ENCODE measurements at places on chromosomes 12 and 14. TPM values are rescaled to one million over a fixed set of nuclear protein-coding genes. Genes with fewer than 3 reads are reported as not detected.

DNA sequence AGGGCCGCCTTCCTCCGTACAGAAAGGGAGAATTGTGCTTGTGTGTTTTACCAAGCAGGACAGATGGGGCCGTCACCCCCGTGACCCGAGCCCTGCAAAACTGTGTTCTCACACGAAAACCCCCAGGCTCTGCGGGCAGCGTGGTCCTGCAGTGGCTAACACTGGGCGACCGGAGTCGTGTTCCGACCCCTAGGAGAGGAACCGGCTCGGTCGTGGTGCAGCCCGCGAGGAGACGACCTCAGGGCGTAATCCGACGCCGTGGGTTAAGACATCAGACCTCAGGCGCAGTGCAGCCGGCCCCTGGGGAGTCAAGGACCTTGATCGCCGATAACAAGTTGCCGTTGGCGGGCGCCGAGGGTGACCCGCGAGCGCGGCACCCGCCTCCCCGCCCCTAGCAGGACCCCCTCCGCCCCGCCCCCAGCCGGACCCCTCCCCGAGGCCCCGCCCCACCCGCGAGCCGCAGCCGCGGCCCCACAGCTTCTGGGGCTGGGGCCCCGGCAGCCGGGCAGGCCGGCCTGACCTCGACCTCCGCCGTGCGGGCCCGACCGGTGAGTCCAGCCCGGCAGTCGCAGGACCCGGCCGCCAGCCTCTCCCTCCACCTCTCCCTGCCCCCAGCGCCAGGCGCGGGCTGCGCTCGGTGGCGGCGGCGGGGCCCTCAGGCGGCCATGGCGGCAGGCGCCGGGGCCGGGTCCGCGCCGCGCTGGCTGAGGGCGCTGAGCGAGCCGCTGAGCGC, at the start of gene CHPT1:
Gene CHPT1, plus strand, starts transcription at position 444 of the 733 bp plus-strand sequence. Its CDS starts 222 bp downstream, at position 666.
- DNase-seq, result peak; percentile 5

DNA sequence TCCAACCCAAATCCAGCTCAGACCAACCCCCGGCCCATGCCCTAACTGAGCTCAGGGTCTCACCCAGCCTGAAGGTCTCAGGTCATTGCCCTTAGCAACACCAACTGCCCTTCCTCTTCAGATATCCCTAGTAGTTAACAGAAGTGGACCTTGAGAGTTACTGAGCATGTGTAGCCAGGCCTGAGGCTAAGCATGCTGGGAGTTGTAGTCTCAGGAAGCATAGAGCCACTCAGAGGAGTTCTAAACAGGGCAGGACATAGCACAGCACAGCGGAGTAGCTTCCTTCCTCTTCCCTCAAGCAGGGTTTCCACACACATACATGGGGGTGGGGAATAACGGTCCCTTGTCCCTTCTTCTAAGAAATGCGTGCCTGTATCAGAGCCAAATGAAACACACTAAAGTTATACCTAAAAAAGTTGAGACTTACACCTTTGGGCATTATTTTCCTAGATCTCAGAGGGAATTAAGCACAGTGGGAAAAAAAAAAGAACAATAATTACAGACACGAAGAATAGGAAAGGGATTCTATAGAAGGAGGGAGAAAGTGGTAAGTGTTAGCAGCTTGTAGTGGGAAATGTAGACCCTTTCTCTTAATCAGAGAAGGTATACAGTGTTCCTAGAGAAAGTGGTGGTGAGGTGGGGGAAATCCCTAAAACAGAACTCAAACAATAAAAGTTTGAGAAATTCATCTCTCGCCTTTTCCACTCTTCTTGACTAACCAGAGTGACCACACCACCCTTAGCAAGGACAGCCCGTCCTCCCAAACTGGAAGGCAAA, 4.4 kb downstream of the KMT2D start:
- no peak for DNase-seq

Gene NEMP1
- 6.9 TPM for total RNA-seq

DNA sequence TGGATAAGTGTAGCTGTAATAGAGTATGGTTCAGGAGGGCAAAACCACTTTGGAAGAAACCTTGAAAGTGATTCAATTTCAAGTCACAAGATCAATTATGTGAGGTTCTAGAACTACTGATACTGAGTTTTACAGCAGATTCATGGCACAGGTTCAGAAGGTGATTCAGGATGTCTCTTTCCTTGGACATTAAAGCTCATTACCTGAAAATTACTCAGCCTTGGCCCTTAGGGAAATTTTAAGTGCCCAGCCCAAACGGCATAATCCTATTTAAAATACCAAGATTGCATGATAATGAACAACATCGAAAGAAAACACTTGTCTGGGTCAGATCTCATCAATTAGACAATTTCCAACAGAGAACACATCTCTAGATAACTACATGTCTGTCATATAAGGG, 70.2 kb upstream of the SLC38A2 start:
- no peak for DNase-seq

- DNase-seq, result no peak
Measured at GRCh38 chr12:54352891-54353874, 11.1 kb downstream of the GPR84 start.

DNA sequence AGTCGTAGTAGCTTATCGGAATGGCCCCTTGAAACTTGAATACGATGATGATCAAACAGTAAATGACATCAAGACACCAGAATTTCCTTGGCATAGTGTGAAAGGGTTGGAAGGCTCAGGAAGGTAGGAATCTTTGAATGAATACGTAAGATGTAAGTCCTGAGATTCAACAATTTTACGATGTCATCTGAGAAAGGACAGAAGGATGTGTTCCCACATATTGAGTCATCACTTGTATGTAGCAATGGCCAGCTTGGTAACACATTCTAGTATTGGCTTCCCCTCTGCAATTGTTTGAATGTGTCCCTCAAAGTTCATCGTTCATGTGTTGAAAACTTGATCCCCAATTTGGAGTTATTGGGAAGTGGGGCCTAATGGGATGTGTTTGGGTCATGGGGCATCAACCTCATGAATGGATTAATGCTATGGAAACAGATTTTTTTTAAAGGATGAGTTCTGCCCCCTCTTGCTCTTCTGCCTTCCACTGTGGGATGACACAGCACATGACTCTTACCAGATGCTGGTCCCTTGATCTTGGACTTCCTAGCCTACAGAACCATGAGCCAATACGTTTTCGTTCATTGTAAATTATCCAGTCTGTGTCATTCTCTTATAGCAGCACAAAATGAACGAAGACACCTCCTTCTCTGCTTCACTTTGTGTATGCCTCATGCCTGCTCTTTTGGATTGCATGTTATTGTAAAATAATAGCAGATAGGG, 284.6 kb downstream of the BCAT1 start:
- DNase-seq, result no peak

Gene LBHD2
- total RNA-seq, result not detected

DNA sequence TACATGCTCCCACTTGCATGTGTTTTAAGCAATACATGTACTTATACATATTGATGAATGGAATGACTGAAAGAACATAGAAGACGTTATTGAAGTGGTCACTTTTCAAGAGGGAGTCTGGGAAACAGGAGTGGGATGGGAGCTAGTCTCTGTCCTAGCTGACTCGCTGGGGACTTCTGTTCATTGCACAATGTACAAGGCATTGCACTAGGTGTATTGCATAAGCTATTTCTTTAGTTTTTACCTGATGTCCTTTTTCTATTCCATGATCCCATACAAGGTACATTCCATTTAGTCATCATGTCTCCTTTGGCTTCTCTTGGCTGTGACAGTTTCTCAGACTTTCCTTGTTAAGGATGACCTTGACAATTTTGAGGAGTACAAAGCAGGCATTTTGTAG, 4.0 kb upstream of the MYO1H start:
- no peak for DNase-seq

Gene KRT79
- total RNA-seq, result not detected

Gene TMEM179
- total RNA-seq, result not detected

DNA sequence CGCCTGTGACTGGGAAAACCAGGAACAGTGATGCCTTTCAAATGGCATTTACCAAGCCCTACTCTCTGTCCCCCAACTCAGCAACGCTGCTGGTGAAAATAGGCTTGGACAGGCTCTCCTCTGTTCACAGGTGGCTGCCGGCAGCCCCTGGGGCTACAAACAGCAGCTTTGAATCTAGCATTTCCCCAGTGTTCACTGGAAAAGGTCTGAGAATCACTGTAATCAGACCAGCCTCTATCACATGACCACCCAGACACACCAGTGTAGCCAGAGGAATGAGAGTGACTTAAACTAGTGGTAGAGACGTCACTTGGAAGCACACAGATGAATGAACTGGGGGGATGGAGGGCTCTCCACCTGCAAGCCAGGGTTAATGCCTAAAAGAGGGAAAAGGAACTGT, 151.8 kb downstream of the FOXN3 start:
- DNase-seq, result no peak

Gene TEX52
- total RNA-seq, result not detected

GRCh38 chr12:39587225-39587624, 32.4 kb downstream of the ABCD2 start:
- no peak for DNase-seq

GRCh38 chr14:67192366-67192765, 3.1 kb downstream of the GARIN2 start:
- DNase-seq, result no peak

Gene NKX2-1
- not detected for total RNA-seq

GRCh38 chr12:55908726-55909512, 18.8 kb downstream of the PYM1 start:
- DNase-seq, result no peak

Gene RDH11
- total RNA-seq, result 43.2 TPM

- DNase-seq, result no peak
Measured at GRCh38 chr12:55891310-55891709, 36.4 kb downstream of the PYM1 start.

- no peak for DNase-seq
Measured at GRCh38 chr14:21307637-21308036, 27.8 kb downstream of the RPGRIP1 start.

DNA sequence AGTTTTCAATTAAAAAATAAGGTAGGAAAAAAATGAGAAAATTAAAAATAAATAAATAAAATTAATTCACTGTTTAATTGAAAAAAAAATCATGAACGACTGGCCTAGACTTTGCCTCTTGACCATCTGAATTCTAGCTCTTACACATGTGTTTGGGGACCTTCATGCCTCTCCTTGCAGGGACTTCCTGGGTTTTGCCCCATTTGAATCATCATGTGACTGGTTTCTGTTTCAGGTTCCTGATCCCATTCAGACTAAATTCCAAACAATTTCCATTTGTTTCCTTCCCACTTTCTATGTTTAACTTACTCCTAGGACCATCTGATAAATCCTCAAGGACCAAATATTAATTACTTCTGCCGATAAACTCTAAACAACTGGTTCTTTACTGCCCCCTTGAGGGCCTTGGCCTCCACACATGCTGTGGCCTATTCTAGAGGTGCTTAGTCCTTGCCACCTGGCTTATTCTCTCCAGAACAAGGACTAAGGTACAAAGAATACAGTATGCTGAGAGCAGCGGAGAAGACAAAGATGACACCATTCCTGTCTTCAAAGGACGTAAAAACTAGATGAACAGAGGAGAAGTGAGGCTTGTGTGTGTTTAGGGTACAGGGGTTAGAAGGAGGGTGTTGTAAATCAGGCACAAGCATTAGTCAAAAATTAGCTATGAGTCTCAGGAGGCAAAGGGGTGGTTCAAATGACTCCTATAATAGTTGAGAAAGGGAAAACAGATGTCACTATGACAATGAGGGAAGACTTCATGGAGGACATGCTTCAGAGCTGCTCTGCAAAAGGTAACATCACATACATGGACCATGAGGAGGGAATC, 125.8 kb upstream of the AVPR1A start:
- DNase-seq, result no peak

DNA sequence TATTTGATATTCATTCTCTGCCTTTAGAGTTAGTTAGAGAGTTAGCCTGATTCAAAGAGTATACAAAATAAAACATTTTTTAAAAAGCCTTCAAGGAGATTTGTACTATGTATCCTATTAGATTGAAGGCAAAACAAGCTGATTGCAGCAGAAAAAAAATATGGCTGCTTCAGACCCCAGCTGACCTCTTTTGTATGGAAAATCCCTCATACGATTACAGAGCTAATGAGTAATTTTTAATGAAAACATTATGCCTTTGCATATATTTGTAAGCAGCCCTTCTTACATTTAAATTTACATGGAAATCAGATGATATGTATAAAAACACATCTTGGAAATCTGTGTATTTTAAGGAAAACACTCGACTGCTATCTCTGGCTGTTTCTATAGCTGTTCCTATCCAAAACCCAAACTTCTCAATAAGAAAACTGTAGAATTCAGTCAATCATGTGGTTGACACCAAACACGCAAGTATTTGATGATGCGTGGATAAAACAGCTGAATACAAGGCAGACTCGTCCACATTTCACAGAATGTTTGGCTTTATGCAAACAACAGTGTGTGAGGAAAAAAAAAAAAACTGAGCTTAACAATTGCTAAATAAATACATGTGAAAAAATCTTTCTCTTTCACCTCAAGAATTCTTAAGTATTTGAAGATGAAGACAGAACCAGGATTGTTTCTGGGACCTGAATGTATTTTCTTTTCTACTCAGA, 275.3 kb downstream of the EGLN3 start:
- DNase-seq, result no peak

Gene RNU4-1
- total RNA-seq, result not detected

- no peak for DNase-seq
Measured at GRCh38 chr12:121061831-121062230, 22.8 kb upstream of the OASL start.

Gene KLHDC1
- total RNA-seq, result 11.4 TPM

Gene MYF6
- not detected for total RNA-seq

DNA sequence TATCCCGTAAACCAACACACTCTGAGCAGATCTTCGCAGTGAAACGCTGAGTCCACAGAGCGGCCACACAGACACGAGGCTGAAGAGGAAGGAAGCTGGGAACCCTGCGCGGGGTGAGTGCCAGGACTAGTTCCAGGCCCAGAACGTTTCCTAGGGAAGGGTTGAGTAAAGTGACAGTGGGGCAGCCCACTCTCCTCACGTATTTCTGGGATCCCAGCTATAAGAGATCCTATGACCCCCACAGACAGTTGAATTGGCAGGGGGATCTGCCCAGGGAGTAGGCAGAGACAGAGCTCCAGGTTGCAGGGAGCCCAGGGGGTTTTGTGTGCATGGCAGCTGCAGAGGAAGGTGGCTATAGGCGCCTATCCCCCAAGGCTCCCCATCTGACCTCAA, 51.1 kb downstream of the GTF2A1 start:
- DNase-seq, result no peak

DNA sequence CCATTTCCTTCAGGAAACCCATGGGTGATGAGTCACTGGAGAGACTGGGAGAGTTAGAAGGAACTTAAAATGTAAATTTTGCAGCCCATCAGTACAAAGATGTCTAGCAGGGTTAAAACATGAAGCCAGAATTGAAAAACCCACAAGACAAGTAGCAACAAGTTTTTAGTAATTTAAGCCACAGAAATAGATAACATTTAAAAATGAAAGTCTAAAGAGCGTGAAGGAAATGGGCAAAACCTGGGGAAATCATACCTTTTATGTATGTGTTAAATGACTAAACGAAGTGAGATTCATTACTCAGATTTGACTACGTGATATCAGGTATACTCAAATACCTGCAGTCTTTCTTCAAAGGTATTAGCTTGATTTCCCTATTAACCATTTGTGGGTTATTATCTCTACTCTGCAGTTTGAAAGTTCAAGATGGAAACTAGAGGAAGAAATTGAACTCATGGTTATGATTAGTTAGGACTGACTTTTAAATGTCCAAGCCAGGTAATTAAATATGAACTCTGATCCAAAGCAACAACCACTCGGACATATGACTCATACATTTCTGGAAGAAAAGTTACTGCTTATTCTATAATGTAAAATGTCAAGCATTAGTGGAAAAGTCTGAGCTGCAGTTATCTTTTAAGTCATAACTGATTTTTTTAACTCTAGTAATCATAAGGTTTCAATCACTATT, 84.1 kb downstream of the ITPR2 start:
- DNase-seq, result no peak

GRCh38 chr14:32430326-32430725, 101.2 kb downstream of the AKAP6 start:
- no peak for DNase-seq

Gene RNF31
- total RNA-seq, result 60.4 TPM
